Cardiac ventricle fibroblast (primary cell): ENCODE measurements at places on chromosomes 6 and 20. TPM values are rescaled to one million over a fixed set of nuclear protein-coding genes. Genes with fewer than 3 reads are reported as not detected.

MTHFD1L gene
- total RNA-seq: 16.5 and 19.3 TPM in 2 replicates

ADTRP gene
- not detected in 2 replicates for total RNA-seq

BHLHE23 gene
- not detected in 2 replicates for total RNA-seq

MLIP gene
- total RNA-seq: under 0.01 TPM in 1 of 2 replicates, not detected in the other

SLC52A3 gene
- total RNA-seq: not detected in 2 replicates

BLTP3A gene
- 4.7 and 5.8 TPM in 2 replicates for total RNA-seq

RIPOR3 gene
- 1.8 and 2.5 TPM in 2 replicates for total RNA-seq
